ENCODE measurements at places on chromosomes 2 and 18.

GRCh38 chr2:163191372-163191771 lies 352.8 kb upstream of the KCNH7 start:
- DNase-seq = no peak

DNA sequence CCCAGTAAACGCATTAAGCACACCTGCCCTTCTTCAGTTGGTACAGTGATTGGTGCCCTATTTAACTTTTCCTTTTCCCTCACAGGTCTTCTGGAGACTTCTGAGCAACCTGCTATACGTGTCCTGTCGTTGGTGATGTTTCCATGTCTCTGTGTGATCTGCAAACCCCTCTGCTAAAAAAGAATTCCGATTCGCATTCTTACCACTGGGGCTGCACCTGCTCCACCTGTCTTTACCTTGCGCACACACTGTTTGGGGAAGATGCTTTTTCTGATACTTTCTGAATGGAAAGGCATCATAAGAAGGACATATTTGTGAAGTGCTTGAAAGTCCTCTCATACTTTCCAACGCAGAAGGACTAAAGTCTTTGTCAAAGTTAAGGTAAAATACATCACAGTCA lies 323.9 kb upstream of the SOX11 start:
- no peak for DNase-seq

DNA sequence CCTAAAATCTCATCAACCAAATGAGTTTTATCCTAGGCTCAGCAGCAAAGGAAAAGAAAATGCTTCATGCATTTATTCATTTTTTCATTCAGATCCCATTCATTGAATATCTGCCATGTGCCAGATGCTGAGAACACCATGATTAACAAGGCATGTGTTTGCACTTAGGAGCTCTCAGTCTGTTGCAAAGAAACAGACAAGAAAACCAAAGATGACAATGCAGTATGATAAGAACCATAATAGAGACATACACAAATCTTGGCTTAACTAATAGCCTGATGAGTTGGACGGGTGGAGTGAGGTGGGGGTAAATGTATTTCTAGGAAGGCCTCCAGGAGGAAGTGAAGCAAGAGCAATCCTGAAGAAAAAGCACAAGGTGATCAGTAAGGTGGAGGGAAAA lies 177.8 kb upstream of the SCN7A start:
- DNase-seq = no peak

GRCh38 chr2:228444161-228444560 lies 262.7 kb upstream of the SPHKAP start:
- no peak for DNase-seq

DNA sequence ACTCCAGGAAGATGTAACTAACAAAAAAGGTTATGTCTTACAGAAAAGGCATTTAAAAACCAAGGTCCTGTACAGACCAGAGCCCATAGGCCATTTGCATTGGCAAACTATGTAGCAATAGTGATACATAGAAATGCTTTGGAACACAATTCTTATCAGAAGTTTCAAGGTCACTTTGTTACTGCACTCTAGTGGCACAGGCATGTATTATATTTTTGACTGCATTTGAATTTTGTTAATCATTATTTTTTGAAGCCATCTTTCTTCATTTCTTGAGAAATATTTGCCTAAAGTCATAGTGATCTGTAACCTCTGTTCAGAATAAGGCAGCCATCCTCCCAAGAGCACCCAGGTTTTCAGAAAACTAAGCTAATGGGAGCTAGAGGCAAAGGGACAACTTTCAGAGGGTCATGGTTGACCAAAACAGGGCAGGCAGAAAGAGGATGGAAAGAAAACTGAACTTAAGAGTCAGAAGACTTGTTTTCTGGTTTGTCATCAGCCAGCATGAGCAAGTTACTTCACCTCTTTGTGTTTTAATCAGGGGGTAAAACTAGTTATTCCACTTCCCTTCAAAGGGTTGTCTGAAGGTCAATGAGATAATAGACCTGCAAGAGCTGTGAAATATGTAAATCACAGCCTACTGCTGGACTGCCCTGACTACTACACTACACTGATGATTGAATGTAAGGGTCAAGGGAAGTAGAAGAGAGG lies 41.5 kb downstream of the SLC38A11 start:
- DNase-seq = no peak

DNA sequence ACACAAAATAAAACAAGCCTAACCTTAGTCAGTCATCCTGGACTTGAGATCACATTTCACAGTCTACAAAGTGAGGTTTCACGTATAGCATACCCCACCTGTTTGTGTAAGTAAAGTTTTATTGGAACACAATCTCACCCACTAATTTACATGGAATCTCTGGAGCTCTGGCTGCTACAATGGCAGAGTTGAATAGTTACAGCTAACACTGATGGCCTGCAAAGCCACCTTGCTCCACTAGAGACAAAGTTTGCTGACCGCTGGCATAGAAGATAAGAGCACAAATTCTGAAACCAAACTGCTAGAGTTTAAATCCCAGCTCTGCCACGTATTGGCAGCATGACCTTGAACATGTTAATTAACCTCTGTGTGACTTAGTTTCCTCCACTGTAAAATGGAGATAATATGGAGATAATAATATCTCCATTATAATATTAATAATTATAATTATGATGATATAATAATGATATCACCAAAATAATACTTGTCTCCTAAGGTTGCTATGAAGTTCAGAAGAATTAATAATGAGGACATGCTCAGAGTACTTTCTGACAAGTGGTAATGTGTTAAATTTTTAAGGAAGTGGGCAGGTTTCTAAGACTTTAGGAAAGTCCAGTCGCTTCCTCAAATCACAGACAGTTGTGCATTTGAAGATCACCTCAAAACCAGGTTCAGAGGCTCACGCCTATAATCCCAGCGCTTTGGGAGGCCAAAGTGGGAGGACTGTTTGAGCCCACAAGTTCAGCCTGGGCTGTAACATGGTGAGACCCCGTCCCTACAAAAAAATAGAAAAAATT lies 204.6 kb downstream of the SH3RF3 start:
- DNase-seq = no peak

DNA sequence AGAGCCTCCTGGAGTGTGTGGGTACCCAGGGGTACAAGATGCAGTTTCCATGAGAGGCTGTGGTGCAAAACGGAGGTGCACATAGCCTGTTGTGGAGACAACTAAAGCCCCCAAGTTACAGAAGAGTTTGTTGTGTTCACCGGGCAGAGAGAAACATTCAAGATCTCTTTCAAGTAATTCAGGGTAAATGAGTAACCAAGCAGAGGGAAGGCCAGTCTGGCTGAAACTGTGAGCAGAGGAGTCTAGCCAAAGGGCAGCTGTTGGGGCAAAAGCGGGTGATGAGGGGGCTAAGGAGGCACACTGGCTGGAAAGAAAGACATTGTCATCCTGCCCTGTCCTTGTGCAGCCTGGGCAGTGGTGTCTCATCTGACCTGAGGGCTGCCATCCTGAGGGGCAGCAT lies 52.0 kb downstream of the CXCR4 start:
- no peak for DNase-seq

- DNase-seq = no peak
Measured at GRCh38 chr2:178632729-178633128, 152.5 kb downstream of the PLEKHA3 start.

DNA sequence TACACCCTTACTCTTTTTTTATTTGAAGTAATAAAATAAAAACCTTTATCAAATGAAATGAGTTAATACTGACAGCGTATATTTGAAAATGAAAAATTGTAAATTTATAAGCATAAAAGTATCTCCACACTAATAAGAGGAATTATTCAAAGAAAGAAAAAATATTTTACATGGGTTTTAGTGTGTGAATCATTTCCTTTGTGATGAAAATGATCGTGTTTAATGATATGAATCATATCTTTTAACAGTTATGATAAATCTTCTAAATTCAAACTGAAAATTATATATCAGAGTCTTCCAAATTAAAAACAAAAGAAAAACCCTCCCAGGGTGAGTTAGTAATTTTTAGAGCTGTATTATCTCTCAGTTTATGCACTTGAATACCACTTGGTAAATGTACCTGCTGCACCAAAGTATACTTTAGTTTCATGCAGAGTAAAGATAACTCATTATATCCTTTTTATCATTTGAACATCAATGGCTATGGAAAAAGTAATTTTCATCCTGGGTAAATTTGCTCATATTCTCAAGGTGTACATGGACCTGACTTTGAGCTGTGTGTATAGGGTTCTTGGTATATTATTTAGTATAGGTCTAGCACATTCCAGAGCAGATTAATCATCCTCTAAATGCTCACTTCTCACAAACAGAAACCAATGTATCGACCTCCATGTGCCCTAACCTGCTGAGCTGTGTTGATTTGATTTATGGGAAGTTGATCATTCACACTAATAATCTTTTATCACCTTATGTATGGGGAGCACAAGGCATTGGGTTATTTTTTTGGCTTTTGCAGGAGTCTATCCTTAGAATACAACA lies 98.7 kb upstream of the VWC2L start:
- no peak for DNase-seq

DNA sequence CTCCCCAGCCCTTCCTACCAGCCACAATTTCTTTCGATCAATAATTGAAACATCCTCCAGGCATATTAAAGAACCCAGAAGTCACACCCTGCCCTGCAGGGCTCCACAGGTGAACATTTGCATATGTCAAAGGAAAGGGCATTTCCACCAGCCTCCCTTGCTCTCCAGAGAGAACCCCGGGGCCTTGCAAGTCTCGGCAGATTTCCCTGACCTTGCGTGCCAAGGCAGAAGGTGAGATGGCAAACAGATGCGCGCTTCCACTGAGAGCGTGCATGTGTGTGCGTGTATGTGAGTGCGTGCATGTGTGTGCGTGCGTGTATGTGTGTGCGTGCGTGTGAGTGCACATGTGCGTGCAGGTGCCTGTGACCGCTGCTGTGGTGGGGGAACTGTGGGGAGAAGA lies 120.3 kb downstream of the INO80D start:
- no peak for DNase-seq

DNA sequence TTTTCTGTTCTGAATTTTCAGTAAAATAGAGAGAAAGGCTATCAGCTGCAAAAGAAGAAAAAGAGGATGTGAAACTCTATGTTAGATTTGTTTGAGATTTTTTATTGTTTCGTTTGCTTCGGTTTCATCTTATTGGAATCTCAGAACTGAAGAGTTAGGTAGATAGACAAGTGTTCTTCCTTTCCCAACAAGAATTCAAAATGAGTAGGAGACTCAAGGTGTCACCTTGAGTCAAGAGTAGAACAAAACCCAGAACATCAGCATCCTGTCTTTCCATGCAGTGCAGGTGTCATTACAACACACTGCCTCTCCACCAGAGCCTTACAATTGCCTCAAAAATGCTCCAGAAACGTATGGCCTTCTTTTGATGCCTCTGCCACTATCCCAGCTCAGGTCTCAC lies 21.1 kb downstream of the NBAS start:
- DNase-seq = no peak

DNA sequence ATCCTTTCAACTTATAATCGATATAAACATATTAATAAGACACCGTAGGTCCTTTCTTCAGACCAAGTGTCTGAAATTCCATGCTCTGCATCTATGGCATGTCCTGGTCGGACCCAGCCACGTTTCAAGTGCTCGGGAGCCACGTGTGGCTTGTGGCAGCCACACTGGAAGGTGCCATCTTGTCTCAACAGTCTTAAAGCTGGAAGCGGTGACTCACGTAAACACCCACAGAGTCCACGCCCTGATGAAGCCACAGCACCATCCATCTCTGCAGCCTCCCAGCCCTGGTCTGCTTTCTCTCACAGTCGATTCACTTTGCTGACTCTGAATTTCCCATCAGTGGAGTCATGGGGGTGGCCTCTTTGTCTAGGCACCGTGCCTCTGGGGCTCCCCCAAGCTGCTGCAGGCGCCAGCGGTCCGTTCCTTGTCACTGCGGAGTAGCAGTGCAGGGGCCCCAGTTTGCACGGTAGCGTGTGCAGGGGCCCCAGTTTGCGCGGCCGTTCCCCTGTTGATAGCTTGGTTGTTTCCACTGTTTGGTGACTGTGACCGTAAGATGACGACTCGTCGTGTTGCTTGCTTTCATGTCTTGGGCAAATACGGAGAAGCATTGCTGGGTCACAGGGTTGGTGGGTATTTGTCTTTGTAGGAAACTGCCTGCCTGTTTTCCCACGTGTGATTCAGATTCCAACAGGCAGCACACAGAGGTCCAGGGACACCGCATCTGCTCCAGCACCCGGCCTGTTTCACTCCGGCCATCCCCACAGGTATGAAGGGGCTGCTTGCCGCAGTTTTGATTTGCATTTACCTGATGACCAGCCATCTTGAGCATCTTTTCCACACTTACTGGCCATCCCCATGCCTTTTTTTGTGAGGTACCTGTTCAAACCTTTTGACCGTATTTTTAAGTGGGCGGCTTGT lies 240.3 kb downstream of the HDAC4 start:
- no peak for DNase-seq

DNA sequence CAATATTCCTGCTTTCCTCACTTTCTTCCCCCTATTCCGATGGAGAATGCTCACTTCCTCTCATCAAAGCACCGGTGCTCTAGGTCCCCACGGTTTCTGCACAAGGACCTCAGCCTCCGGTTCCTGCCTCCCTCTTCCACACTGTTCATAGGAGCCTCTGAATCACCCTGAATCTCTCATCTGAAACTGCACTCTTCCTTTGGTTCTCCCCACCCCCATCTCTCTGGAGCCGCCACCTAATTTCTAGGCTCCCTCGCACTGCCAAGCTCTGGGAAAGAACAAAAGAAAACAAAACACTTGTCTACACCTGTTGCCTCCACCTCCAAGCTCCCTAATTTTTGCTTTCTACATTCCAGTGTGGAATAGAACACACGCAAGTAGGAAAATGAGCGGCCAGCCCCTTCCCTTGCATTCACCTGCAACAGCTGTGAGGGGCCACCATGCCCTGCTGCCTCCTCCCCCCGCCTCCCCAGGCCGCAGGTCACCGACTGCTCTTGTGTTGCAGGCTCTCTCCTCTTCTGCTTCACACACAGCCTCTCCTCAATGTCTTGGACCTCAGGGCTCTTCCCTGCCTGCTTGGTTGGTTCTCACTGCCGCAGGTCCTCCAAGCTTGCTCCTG lies 9.6 kb downstream of the FBXO15 start:
- DNase-seq = no peak

DNA sequence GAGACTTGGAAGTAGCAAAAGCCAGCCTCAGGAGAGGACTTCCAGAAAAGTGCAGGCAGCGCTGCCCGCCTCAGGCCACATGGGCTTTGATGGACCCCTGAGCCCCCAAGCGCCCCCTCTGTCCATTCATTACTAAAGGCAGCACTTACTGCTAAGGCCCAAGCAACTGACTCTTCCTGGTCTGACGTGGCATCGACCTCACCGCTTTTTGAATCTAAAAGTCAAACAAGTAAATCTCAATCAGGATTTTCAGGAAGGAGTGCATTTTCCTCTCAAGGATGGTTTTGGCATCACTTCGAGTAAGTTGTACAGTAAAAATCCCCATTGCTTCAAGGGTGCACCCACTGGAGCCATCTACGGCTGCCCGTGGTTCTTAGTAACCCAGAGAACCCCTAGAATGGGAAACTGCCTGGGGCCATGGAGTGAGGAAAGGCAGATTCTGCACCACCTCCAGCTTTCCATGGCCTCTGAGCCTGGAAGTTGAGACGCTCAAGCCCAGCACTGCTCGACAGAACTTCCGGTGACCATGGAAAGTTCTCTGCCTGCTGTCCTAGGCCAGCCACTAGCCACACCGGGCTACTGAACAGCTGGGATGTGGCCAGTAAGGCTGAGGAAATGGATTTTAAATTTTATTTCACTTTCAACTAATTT lies 7.0 kb downstream of the HJURP start:
- DNase-seq = no peak

GRCh38 chr2:134594399-134594798 lies 124.4 kb downstream of the TMEM163 start:
- DNase-seq = no peak

GRCh38 chr2:173874003-173874893 lies 90.9 kb downstream of the SP3 start:
- no peak for DNase-seq

- DNase-seq = no peak
Measured at GRCh38 chr2:223109341-223109740, 57.4 kb downstream of the KCNE4 start.

All from stimulated activated CD8-positive, alpha-beta memory T cell treated with anti-CD3 and anti-CD28 coated beads, Interleukin-2, amount 100 ng/mL, for 1 hour (primary cell).